CD4-positive, alpha-beta T cell (primary cell): ENCODE measurements at places on chromosomes 1 and 21. TPM values are rescaled to one million over a fixed set of nuclear protein-coding genes. Genes with fewer than 3 reads are reported as not detected.

The MSH4 gene
- total RNA-seq = 0.25 TPM

The SNAP47 gene
- 12.8 TPM for total RNA-seq

The KIF26B gene
- total RNA-seq = not detected

The RIPPLY3 gene
- not detected for total RNA-seq

The SH2D1B gene
- total RNA-seq = not detected

The OR2T10 gene
- not detected for total RNA-seq
